Activated CD8-positive, alpha-beta memory T cell treated with anti-CD3 and anti-CD28 coated beads for 1 hour (primary cell): ENCODE measurements at places on chromosomes 3 and 15.

- DNase-seq, result no peak
Measured at GRCh38 chr15:73628976-73629797, 4.0 kb downstream of the NPTN start.

GRCh38 chr3:10007126-10007782 lies 19.0 kb upstream of the FANCD2 start:
- DNase-seq, result no peak

- no peak for DNase-seq
Measured at GRCh38 chr15:78350058-78350457, 9.9 kb downstream of the CRABP1 start.

DNA sequence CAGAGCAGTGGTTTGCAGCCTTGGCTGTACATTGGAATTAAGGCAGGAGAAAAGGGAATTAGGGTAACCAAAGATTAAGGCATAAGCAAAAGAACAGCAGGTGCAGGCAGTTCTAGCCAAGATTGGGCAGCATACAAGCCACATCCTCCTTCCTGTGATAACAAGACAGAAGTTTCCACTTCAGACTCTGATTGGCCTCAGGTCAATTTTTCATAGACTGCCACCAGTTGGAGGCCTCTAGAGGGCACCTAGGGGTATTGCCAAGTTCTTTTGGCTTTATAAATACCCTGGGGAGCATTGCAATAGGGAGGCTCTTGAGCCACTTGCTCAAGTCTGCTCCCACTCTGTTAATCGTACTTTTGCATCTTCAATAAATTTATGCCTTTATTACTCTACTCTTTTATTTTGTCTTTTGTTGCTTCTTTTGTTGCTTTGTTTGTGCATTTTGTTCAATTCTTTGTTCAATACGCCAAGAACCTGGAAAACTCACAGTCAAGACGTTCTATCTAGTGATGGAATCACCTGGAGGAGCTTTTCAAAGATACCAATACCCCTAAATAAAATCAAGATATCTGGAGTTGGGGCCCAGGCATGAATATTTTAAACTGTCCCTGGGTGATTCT lies 32.2 kb upstream of the FMN1 start:
- peak; percentile 10 for DNase-seq

GRCh38 chr15:93983526-93983925 lies 247.8 kb upstream of the MCTP2 start:
- no peak for DNase-seq

DNA sequence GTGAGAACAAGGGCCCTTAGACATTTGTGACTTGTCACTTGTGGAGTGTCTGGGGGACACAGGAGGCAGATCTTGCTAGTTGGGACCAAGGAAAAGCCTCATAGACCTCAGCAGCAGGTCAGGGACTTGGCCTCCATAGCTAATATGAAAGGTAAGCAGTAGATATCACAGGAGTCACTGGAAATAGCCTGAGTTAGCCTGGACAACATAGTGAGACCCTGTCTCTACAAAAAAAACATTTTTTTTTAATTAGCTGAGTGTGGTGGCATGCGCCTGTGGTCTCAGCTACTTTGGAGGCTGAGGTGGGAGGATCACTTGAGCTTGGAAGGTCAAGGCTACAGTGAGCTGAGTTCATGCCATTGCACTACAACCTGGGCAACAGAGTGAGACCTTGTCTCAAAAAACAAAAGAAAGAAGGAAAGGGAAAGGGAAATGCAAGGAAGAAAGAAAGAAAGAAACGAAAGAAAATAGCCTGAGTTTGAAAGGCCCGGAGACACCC lies 37.1 kb upstream of the CLK3 start:
- no peak for DNase-seq

DNA sequence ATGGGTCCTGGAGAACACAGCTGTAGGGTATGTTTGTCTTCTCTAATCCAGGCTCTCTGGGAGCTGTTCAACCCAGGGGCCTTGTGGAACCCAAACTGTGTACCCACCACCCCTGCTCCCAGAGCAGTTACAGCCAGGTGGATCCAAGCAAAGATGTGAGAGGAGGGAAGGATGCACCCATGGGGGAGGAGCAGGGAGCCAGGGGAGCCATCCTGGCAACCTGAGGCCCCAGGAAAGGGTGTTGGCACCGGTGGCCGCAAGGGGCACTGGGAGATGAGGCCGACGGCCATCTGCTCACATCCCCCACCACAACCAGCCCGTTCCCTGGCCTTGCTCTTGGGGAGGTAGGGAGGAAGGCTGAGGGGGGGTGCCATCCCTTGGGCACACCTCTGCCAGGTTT lies 43.2 kb downstream of the CMTM6 start:
- no peak for DNase-seq

GRCh38 chr3:181718987-181719911 lies 7.5 kb downstream of the SOX2 start:
- no peak for DNase-seq

GRCh38 chr3:77807312-77807711 lies 767.4 kb downstream of the ROBO2 start:
- DNase-seq, result no peak

GRCh38 chr3:18812316-18812715 lies 336.0 kb upstream of the KCNH8 start:
- DNase-seq, result no peak

GRCh38 chr15:85354461-85354860 lies 25.9 kb upstream of the AKAP13 start:
- DNase-seq, result no peak

GRCh38 chr15:100861511-100861991 lies 18.1 kb upstream of the ALDH1A3 start:
- no peak for DNase-seq

- DNase-seq, result no peak
Measured at GRCh38 chr3:134646086-134646485, 4.7 kb downstream of the KY start.

- DNase-seq, result no peak
Measured at GRCh38 chr3:123337948-123338619, 110.8 kb downstream of the ADCY5 start.

- DNase-seq, result no peak
Measured at GRCh38 chr3:55592572-55592971, 105.5 kb upstream of the WNT5A start.

DNA sequence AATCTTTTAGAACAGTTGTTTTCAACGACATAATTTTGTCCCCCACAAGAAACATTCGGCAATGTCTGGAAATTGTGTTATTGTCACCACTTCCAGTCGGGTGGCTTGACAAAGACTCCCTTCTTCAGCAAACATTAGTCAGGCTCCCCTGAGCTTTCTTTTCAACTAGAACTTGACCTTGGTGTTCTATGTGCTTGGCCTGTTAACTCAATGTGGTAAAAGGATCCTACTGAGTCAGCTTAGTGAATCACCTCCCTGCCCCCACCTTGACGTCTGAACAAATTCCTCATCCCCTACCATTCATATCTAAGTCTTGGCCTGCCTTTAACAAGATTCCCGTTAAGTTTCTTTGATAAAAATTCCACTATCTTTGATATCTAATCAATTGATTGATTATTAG lies 465.0 kb upstream of the ROBO1 start:
- no peak for DNase-seq

- no peak for DNase-seq
Measured at GRCh38 chr15:40302288-40302886, 5.3 kb downstream of the PLCB2 start.

DNA sequence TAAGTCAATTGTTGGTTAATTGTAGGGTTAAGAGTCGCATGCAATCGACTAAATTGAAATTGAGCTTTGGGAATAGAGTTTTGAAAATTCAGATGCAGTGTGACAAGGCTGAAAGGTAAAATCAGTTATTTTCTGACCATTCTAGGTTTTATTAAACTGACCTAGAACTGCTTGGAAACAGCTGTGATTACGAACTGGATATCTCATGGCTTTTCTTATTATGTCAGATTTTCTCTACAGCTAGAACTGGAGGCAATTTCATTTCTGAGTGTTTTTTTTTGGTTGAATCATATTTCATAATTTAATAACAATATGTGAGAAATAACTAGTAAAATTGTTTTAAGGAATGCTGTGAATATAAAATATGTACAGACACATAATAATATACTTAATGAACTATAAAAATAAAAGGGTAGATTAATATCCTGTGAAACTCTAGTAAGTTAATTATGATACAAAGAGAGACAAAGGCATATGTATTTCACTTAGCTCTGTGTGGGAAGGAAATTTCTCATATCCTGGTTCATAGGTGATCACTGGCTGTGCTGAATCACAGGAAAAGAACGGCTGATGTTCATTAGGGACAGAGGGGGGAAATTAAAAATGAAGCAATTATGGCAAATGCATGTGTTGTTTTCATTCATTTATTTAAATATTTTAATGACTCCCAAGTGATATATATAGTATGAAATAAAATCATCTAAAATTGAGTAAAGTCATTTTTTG lies 403.2 kb downstream of the ZIC1 start:
- no peak for DNase-seq

- no peak for DNase-seq
Measured at GRCh38 chr3:71172951-71173350, 410.6 kb downstream of the FOXP1 start.

DNA sequence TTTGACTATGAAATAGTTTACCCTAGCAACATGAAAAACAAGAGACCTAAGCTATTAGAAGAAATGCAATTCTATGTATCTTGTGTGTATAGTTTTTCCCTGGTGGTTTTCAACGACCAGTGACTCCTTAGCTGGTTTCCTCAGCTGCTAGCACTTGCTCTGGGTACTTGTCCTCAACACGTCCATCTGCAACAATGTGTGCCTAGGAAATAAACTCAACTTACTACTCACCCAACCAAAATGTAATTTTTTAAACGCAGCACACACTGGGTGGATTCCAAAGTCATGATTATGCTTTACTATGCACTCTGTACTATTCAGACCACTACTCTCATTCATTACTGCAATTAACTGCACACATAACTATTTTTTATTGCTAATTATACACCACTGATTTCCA lies 31.0 kb downstream of the CPA3 start:
- DNase-seq, result no peak

DNA sequence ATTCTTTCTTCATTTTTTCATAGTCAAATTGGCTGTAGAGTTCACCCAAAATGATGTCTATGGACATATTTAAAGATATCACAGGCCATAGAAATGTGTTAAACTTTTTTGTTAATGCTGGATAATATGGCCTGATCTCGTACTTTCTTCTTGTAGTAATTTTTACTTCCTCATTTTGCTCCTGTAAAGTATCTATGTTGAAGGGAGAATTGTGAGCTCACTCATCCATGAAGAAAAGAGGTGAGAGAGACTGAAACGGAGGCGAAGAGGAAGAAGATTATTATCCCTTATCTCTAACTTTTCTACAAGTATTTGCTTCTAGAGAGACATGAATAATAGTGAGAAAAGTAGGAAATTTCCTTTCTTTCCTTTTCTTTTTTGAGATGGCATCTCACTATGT lies 613.8 kb upstream of the TBL1XR1 start:
- no peak for DNase-seq

DNA sequence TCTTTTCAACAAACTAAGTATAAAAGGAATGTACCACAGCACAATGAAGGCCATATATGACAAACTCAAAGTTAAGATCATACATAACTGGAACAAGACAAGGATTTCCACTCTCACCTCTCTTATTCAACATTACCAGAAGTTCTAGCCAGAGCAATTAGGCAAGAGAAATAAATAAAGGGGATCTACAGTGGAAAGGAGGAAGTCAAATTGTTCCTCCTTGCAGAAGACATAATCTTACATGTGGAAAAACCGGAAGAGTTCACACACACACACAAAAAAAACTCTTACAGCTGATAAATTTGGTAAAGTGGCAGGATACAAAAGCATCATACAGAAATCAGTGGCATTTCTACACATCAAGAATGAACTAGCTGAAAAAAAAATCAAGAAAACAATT lies 277.9 kb downstream of the MCTP2 start:
- DNase-seq, result no peak

- DNase-seq, result no peak
Measured at GRCh38 chr3:187186801-187187421, 10.4 kb upstream of the RTP1 start.

DNA sequence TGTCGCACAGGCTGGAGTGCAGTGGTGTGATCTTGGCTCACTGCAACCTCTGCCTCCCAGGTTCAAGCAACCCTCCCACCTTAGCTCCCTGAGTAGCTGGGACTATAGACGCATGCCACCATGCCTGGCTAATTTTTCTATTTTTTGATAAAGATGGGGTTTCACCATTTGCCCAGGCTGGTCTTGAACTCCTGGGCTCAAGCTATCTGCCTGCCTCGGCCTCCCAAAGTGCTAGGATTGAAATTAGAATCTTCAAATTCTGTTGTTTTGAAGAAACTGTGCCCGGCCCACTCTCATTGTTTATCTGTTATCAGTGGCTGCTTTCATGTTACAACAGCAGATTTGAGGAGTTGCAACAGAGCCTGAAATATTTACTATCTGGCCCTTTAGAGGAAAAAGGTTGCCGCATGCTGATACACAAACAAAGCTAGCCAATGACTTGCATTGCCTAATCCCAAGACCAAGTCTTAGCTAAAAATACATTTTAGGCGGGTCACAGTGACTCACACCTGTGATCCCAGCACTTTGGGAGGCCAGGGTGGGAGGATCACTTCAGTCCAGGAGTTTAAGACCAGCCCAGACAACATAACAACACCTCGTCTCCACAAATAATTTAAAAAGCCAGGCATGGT lies 43.2 kb upstream of the PPP4R2 start:
- DNase-seq, result no peak

DNA sequence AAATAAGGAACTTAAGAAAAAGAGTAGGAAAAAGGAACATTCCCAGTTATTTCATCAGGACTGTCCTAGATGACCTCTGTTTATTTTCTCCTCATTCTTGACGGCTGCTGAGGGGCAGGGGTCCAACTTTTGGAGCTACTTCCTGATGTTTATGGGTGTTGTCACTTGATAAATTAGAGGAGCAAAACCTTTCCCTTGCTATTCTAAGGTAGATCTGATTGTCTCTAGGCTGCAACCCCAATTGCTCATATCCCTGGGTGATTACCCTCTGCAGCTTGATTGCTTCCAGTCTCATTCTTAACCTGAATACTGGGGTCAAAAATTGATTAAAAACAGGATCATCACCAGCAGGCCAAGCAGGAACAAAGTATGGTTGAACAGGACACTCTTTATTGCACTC lies 311.0 kb upstream of the NDN start:
- no peak for DNase-seq

DNA sequence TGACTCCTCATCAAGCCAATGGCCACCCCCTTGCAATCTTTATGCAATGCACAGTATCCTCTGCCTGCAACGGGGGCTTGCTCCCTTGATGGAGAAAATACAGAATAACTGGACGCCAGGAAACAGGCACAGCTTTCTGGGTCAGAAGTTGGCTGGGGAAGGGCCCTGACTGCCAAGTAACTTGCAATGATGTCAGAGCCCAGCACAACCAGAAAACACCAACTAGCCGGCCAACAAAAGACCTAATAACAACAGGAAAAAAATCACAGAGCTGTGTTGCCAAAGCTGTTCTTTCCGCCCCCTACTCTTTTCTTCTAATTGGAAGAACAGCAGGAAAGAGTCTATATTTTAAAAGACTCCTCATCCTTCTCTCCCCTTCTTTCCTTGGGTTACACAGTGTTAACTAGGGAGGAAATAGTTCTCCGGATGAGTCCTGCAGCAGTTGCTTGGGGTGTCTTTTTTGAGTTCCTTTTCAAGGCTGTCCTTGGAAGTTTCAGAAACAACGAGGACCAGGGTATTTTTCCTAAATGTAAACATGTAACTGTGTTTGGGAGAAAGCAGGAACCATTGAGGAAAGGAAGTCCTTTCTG lies 1.4 kb upstream of the SEMA6D start:
- no peak for DNase-seq

- peak; percentile 83 for DNase-seq
Measured at GRCh38 chr15:40274350-40275274, 8.3 kb downstream of the ANKRD63 start.

GRCh38 chr15:63494408-63494807 lies 10.0 kb upstream of the USP3 start:
- DNase-seq, result no peak

GRCh38 chr3:171840811-171841619 lies 2.1 kb upstream of the TMEM212 start:
- no peak for DNase-seq

GRCh38 chr3:171213178-171213577 lies 186.7 kb upstream of the SLC2A2 start:
- no peak for DNase-seq
